Memory B cell (primary cell): ENCODE measurements at places on chromosomes 3 and 15.

- H3K4me3 ChIP-seq, result no peak overlapping the region
- no peaks in the 10 kb centered on the region for H3K36me3 ChIP-seq
- no peak for DNase-seq
Measured at GRCh38 chr15:78102741-78103140, 10.4 kb downstream of the SH2D7 start.

DNA sequence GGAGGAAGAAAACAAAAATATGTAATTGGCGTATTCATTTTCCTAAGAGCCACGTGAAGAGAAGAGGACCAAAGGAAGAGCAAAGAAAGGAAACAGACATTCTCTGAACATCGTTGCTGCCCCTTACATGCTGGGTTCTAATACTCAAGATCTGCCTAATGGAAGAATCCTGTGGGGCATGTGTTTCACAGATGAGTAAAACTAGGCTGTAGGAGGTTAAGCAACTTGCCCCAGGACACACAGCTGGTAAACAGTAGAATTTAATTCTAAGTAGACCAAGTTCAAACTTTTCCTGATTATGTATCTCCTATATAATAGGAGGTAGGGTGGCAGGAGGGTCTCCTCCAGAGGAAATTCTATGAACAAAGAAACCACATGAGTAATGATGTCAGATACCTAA lies 106.1 kb upstream of the TNFAIP8L3 start:
- no peaks in the 10 kb centered on the region for H3K4me1 ChIP-seq
- no peak overlapping the region for H3K4me3 ChIP-seq
- H3K36me3 ChIP-seq, result no peaks in the 10 kb centered on the region
- H3K27ac ChIP-seq, result no peak overlapping the region

- no peaks in the 10 kb centered on the region for H3K36me3 ChIP-seq
- H3K4me1 ChIP-seq, result peaks cover 2% of the 10 kb centered on the region
- H3K27me3 ChIP-seq, result peaks cover 1% of the 10 kb centered on the region
- DNase-seq, result no peak
- no peak overlapping the region for H3K4me3 ChIP-seq
Measured at GRCh38 chr3:189389346-189389745, 217.6 kb downstream of the TPRG1 start.

GRCh38 chr15:34984889-34985630 lies 3.0 kb downstream of the ZNF770 start:
- H3K4me1 ChIP-seq, result peaks cover 24% of the 10 kb centered on the region
- no peak overlapping the region for H3K4me3 ChIP-seq
- H3K27ac ChIP-seq, result peak overlapping the region; percentile 98
- no peaks in the 10 kb centered on the region for H3K27me3 ChIP-seq
- peaks cover 9% of the 10 kb centered on the region for H3K36me3 ChIP-seq
- no peak for DNase-seq

- H3K4me3 ChIP-seq, result no peak overlapping the region
- H3K27ac ChIP-seq, result no peak overlapping the region
- peaks cover 12% of the 10 kb centered on the region for H3K4me1 ChIP-seq
- DNase-seq, result no peak
- peaks cover 36% of the 10 kb centered on the region for H3K36me3 ChIP-seq
Measured at GRCh38 chr15:80944818-80945217, 44.8 kb downstream of the MESD start.

GRCh38 chr3:23308986-23309625 lies 106.0 kb downstream of the UBE2E2 start:
- H3K27me3 ChIP-seq, result no peaks in the 10 kb centered on the region
- no peak overlapping the region for H3K27ac ChIP-seq
- peaks cover 22% of the 10 kb centered on the region for H3K4me1 ChIP-seq
- no peak overlapping the region for H3K4me3 ChIP-seq
- peaks cover 22% of the 10 kb centered on the region for H3K36me3 ChIP-seq

- no peaks in the 10 kb centered on the region for H3K4me1 ChIP-seq
- H3K4me3 ChIP-seq, result no peak overlapping the region
- no peak overlapping the region for H3K27ac ChIP-seq
Measured at GRCh38 chr3:51773529-51774056, 5.4 kb downstream of the IQCF6 start.

DNA sequence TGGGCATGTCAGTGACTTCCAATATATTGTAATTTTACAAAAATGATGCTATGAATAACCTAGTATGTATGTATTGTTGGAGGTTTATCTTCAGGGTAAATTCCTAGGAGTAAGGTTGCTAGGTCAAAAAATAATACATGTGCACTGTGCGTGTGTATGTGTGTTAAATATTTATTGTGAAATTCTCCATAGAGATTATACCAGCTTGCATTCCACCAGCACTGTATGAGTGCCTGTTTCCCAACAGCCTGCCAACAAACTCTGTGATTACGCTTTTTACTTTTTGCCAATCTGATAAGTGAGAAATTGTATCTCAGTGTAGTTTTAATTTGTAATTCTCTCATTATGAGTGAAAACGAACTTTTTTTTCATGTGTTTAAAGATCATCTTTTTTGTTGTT lies 12.6 kb upstream of the IGF2BP2 start:
- peaks cover 1% of the 10 kb centered on the region for H3K36me3 ChIP-seq
- no peak overlapping the region for H3K27ac ChIP-seq
- H3K4me3 ChIP-seq, result no peak overlapping the region
- no peak for DNase-seq
- peaks cover 13% of the 10 kb centered on the region for H3K27me3 ChIP-seq

GRCh38 chr3:128170866-128171516 lies 17.7 kb downstream of the EEFSEC start:
- H3K4me1 ChIP-seq, result peaks cover 28% of the 10 kb centered on the region
- H3K27me3 ChIP-seq, result no peaks in the 10 kb centered on the region
- H3K27ac ChIP-seq, result no peak overlapping the region
- no peak overlapping the region for H3K4me3 ChIP-seq
- no peak for DNase-seq

DNA sequence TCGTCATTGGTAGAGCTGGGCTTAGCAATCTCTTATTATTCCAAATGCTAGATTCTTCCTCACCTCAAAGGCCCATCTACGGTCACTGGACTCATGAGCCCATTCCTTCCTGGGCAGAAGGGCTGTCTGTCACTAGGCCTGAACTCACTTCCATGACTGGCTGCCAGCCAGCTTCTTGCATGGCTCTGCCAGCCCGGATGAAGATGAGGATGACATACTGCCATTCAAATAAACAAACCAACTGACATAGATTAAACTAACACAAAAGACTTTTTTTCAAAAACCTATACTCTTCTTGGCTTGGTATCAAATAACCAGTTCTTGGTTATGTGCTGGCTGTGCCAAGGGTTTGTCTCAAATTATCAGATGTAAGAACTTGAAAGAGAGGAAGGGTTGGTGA lies 23.8 kb downstream of the ISL2 start:
- H3K4me3 ChIP-seq, result no peak overlapping the region
- H3K27ac ChIP-seq, result no peak overlapping the region
- no peaks in the 10 kb centered on the region for H3K27me3 ChIP-seq
- no peak for DNase-seq
- peaks cover 11% of the 10 kb centered on the region for H3K36me3 ChIP-seq

- H3K27ac ChIP-seq, result no peak overlapping the region
- no peak for DNase-seq
- no peaks in the 10 kb centered on the region for H3K4me1 ChIP-seq
- H3K36me3 ChIP-seq, result no peaks in the 10 kb centered on the region
- H3K27me3 ChIP-seq, result peaks cover 3% of the 10 kb centered on the region
- no peak overlapping the region for H3K4me3 ChIP-seq
Measured at GRCh38 chr15:74192751-74193150, 9.8 kb downstream of the STRA6 start.

- H3K36me3 ChIP-seq, result no peaks in the 10 kb centered on the region
- H3K4me3 ChIP-seq, result no peak overlapping the region
- H3K27ac ChIP-seq, result no peak overlapping the region
- no peaks in the 10 kb centered on the region for H3K4me1 ChIP-seq
- DNase-seq, result no peak
Measured at GRCh38 chr15:99993681-99994131, 260.5 kb upstream of the LYSMD4 start.

GRCh38 chr3:32220006-32220405 lies 18.5 kb upstream of the CMTM8 start:
- peaks cover 2% of the 10 kb centered on the region for H3K36me3 ChIP-seq
- no peak overlapping the region for H3K4me3 ChIP-seq
- no peak for DNase-seq
- H3K27ac ChIP-seq, result no peak overlapping the region

GRCh38 chr15:28120359-28120640 lies 21.2 kb upstream of the OCA2 start:
- DNase-seq, result no peak
- peaks cover 4% of the 10 kb centered on the region for H3K4me1 ChIP-seq
- H3K27ac ChIP-seq, result no peak overlapping the region
- H3K27me3 ChIP-seq, result no peaks in the 10 kb centered on the region
- H3K36me3 ChIP-seq, result peaks cover 27% of the 10 kb centered on the region

- no peak for DNase-seq
- H3K4me3 ChIP-seq, result no peak overlapping the region
- peaks cover 1% of the 10 kb centered on the region for H3K27me3 ChIP-seq
- H3K36me3 ChIP-seq, result no peaks in the 10 kb centered on the region
- H3K4me1 ChIP-seq, result no peaks in the 10 kb centered on the region
Measured at GRCh38 chr3:32869513-32870047, 51.8 kb downstream of the TRIM71 start.

DNA sequence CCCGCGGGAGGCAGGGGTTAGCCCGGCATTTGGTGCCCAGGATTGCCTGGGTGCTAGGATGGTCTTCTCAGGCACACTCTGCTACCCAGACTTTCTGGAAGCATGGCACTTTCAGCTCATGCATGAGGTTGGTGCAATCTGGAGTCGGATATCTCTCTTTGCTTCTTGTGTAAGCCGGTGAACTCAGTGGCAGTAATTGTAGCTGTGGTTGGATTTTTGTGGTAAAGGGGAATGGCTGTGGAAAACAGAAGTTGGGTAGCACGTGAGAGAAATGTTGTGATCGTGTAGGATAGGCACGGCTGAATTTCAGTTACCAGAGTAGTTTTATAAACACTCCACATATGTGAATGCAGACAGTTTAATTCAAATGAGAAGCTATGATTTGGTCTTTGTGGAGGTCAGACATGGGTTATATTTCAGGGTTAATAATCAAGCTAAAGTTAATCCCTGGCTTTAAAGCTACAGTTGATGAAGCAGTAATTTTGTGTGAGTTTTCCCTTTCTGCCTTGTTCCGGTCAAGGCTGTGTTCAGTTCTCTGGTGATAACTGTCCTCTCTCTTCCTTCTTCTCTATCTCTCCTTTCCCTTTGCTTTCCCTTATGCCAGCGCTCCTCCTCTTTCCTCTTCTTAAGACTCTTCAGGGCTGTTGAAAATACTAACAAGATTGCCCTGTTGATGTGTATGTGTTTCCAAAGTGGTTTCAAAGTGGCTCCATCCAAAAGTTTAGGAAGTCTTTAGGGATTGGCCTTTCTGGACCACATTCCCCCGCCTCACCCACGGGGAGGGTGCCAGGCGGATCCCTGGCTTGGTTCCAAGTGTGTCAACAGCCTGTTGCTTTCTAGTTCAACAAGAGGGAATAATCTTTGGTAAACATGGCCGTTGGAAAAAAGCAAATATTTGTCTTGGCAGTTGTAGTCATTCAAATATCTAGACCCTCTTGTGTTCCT lies 404.6 kb upstream of the C2CD4B start:
- no peak overlapping the region for H3K4me3 ChIP-seq
- peaks cover 6% of the 10 kb centered on the region for H3K4me1 ChIP-seq
- no peak for DNase-seq
- H3K36me3 ChIP-seq, result no peaks in the 10 kb centered on the region
- no peak overlapping the region for H3K27ac ChIP-seq

- no peaks in the 10 kb centered on the region for H3K27me3 ChIP-seq
- DNase-seq, result peak; percentile 43
- peaks cover 2% of the 10 kb centered on the region for H3K36me3 ChIP-seq
- no peak overlapping the region for H3K27ac ChIP-seq
Measured at GRCh38 chr3:114213292-114213626, 24.1 kb downstream of the ZNF80 start.

DNA sequence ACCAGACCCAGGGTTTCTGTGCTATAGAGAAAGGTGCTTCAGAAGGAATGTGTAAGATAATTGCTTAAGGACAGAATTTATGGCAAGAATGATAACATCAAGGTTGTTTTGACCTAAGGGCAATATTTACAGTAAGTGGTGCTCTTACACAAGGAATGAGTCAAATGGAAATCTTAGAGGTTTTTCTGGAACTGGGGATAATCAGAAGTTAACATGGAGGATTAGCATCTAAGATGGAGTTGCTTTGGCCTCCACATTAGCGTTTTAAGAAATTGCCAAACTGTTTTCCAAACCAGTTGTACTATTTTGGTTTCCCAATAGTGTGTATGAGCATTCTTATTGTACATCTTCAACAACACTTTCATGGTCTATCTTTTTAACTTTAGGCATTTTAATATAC lies 3.1 kb downstream of the WDR93 start:
- H3K27me3 ChIP-seq, result no peaks in the 10 kb centered on the region
- no peak for DNase-seq
- peaks cover 6% of the 10 kb centered on the region for H3K4me1 ChIP-seq
- H3K27ac ChIP-seq, result no peak overlapping the region
- H3K4me3 ChIP-seq, result no peak overlapping the region
- H3K36me3 ChIP-seq, result no peaks in the 10 kb centered on the region

DNA sequence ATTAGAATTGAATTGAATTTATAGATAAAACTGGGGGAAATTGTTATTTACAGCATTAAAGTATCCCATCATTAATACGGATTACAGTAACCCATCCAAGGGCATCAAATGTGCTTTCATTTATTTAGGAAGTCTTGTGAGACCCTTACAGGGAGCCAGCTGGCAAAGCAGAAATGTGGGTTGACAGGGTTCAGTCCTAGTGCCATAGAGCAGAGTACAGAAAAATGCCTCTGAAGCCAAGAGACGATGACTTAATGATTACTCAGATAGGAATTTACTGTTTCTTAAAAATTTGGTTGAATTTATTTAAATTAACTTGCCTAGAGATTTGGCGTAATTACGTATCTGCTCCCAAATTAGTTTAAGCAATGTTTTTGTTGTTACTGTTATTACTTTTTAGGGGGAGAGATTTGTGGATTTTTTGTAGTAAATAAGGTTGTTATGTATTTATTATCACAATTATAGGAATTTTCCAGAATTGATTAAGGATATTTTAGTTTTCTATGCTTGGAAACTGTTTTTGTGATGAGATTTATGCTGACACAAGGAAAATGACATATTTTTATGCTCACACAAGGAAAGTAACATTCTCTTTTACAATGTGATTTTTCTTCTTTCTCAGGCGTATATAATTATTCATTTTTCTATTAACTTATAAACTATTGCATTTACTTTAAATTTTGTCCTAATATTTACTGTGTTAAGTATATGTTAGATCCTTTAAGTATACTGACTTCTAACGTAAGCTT lies 152.0 kb downstream of the EPHA6 start:
- H3K27ac ChIP-seq, result no peak overlapping the region
- H3K27me3 ChIP-seq, result no peaks in the 10 kb centered on the region
- H3K36me3 ChIP-seq, result no peaks in the 10 kb centered on the region
- no peak overlapping the region for H3K4me3 ChIP-seq

DNA sequence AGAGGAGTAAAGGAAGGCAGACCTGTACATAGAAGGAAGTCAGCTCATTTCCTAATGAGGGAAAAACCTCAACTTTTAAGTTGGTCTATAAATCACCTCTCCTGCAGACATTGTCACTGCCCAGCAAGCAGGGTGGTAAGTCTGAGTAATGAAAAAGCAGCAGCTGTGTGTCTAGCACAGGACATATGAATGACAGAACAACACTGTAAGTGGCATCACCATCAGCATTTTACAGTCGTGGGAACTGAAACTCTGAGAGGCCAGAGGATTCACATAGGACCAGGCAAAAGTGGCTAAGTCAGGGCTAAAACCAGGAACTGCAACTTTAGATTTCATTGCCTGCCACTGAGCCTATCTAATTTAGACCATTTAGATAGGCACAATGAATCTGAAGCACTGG lies 235.6 kb downstream of the CLSTN2 start:
- no peak overlapping the region for H3K27ac ChIP-seq
- H3K27me3 ChIP-seq, result peaks cover 1% of the 10 kb centered on the region
- no peak overlapping the region for H3K4me3 ChIP-seq
- no peak for DNase-seq
- H3K36me3 ChIP-seq, result no peaks in the 10 kb centered on the region
